Left cardiac atrium (tissue), 4 donors: ENCODE measurements at places on chromosomes 16 and 17.

DNA sequence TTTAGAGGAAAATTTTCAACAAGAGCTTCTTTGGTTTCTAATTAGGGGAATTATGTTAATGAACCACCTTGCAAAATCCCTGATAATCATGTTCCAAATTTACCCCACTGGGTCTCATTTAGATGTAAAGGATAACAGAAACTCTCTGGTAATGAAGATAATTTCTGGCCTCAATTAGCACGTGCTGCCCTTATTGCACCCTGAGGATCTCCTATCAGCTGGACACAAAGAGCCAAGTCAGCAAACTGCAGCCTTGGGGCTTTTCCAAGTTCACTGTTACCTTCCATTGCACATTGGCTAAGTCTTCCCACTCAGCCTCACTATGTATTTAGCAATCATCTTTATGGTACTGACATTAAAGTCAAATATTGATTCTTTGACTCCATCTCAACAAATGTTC, 78.1 kb downstream of the GP2 start:
- no peak for DNase-seq

DNA sequence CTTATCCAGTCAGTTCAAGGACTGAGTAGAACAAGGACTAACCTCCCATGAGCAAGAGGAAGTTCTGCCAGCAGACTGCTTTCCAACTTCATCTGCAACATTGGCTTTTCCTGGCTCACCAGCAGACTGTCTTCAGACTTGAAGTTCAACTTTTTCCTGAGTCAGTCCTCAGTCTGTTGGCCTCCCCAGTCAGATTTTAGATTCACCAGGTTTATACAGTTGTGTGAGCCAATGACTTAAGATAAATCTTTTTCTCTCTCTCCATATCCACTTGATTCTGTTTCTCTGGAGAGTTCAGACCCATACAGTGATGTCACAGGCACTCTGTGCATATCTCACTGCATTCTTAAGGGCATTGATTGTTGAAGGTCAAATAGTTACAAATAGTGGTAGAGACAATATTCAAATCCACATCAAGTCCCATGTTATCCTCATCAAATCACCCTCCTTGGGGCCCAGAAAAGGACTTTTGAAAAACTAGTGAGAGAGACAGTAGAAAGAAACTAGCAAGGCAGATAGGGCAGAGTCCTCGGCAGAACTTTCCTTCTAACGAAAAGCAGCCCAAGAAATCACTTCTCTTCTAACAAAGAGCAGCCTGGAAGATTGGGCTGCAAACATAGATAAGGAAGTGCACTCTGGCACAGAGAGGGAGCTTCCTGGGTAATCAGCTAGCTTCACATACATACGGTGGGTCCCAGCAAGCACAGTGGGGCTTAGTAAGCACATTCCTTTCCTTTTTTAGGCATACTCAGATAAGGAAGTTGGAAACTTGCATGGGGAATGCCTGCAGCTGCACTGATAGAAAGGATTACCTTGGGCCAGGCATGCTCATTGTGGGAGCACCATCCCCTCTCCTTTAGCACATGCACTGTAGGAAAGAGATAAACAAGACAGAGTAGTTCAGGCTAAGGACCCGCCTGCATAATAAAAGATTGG, 132.3 kb upstream of the FAM20A start:
- DNase-seq: peak; percentile 23

- DNase-seq: no peak
Measured at GRCh38 chr16:46687486-46687885, 1.5 kb downstream of the VPS35 start.

- no peak for DNase-seq
Measured at GRCh38 chr16:56339431-56340195, 85.7 kb downstream of the AMFR start.

DNA sequence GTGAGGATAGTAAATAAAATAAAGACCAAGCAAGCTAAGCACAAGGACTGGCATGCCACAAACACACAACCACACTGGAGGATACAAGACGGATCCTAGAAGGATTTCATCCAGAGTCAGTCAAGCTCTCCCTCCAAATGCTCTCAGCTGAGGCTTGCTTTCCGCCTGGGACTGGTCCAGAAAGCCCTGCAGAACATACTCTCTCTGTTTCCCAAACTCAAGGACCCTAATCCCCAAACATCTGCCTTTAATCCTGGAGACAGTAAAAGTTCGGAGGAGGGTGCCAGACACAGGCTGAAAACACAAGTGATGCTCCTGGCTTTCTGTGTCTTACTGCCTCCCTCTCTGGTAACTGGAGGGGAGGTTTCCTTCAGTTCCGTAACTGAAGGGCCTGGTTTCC, 5.3 kb upstream of the HSD11B2 start:
- DNase-seq: no peak

- DNase-seq: no peak
Measured at GRCh38 chr17:27940503-27941428, 47.6 kb upstream of the LYRM9 start.

GRCh38 chr16:75555213-75555706, 792 bp downstream of the TMEM231 start:
- peak; percentile 87 for DNase-seq

DNA sequence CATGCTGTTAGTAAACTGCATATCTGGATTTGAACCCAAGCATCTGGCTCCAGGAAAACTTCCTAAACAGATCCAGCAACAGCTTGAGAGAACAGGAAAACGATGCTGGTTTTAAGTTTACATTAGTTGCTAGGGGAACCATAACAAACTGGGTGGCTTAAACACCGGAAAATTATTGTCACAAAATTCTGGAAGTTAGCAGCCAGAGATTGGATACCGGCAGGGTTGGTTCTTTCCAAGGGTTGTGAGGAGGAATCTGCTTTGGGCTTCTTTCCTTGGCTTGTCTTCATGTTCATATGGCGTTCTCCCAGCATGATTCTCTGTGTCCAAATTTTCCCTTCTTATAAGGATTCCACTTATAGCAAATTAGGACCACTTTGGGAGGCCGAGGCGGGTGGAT, 276.9 kb upstream of the TOM1L1 start:
- DNase-seq: no peak

DNA sequence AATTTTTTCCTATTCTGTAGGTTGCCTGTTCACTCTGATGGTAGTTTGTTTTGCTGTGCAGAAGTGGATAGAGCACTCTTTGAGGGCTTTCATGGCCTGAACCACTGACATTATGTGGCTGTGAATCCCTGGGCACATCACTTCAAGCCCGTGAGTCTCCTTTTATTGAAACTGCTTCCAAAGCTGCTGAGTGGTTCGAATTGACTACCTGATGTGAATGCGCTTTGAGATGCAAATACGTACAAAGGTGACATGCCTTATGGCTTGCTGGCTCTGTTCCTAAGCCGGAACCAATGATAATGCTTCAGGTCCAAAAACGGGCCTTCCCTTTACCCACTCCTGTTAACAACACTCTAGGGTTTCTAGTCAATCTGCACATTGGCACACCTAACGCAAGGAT, 34.3 kb downstream of the ASPA start:
- no peak for DNase-seq

DNA sequence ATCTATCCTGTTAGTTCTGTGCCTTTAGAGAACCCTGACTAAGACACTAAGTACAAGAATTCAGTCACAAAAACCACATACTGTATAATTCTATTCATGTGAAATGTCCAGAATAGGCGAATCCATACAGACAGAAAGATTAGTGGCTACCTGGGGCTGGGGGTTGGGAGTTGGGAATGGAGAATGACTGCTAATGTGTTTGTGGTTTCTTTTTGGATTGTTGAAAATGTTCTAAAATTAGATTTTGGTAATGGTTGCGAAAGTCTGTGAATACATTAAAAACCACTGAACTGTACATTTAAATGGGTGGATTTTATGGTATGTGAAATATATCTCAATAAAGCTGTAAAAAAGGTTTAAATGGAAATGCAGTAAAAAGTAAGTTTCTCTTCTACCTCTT, 80.4 kb upstream of the AKTIP start:
- no peak for DNase-seq

GRCh38 chr16:11602321-11602720, 15.6 kb upstream of the LITAF start:
- DNase-seq: no peak

DNA sequence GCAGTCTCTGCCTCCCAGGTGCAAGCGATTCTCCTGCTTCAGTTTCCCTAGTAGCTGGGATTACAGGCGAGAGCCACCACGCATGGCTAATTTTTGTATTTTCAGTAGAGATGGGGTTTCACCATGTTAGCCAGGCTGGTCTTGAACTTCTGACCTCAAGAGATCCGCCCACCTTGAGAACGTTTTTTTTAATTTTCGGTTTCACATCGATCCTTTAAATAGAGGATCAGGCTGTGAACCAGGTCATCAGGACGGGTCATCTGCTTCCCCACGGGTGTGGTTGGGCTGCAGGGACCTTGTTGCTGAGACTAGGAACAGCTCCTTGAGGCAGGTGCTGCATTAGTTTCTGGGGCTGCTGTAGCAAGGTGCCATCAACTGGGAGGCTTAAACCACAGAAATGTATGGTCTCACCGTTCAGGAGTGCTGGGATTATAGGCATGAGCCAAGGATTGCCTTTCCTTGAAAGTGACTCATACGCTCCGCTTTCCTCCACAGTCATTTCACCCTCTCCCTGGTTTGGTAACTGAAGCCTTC, 7.9 kb upstream of the NAGPA start:
- DNase-seq: no peak

DNA sequence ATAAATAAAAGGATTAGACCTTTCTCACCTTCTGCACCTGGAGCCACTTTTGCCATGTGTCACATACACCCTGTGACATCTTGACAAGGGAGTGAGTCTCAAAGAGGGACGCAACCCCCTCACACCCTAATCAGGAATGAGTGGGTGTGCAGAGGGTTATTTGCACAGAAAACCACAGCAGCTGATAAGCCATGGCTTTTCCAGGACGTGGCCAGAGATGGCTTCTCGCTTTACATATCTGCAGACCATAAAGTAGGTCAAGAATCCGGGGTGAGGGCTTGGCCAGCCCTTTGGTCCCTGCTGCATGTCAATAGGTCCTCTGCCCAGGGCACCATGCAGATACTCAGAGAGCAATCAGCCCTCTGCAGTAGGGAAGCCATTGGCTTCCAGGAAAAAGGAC, 2.4 kb upstream of the CD300LF start:
- no peak for DNase-seq

DNA sequence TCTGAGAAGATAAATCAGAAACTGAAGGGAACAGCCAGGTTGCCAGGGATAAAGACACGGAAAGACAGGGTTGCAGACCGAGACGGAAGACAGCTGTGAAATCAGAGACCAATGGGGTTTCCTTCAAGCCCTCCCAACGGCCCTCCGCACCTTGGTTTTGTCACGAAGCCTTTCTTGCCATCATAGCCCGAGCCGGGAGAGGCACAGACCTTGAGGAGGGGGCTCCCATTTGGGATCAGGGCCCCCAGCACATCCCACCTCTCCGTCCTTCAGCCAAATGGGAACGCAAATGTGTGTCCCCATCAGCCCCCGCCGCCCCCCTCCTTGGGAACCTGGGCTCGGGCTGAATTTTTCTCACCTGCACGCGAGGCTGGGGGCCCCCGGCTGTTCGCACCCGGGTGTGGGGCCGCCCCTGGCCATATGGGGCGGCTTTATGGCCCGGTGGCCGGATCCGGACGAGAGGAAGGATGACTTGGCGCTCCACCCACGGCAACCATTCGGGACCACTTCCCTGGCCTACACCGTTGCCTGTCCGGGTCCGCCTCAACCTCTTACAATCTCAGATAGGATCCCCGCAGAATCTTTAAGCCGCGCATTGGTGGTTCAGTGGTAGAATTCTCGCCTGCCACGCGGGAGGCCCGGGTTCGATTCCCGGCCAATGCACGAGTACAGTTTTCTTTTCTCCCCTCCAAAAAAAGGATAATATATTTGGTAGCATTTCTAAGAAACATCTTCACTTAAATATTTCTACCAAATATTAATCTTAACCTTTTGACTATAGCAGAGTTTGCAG, 1.4 kb upstream of the HES7 start:
- peak; percentile 72 for DNase-seq

GRCh38 chr17:82961366-82962162, 117.8 kb upstream of the METRNL start:
- no peak for DNase-seq

GRCh38 chr17:61233991-61234750, 165.5 kb upstream of the TBX2 start:
- DNase-seq: no peak

DNA sequence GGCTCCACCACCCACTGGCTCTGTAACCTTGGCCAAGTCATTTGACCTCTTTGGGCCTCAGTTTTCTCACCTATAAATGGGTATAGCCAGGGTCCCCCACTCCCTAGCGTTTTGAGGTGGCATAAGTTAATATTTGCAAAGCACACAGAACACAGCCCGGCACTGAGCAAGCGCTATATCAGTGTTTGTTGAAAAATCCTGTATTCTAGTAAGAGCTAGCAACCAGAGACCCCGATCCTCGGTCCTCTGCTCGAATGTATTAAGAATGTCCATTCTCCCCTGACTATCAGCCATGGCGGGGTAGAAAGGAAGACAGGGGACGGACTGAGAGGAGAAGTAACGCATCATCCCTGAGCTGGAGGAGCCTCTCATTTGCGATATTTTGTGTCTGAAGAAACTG, 131.2 kb downstream of the IRF8 start:
- no peak for DNase-seq

- DNase-seq: peak; percentile 51
Measured at GRCh38 chr17:61414141-61414935, 14.7 kb downstream of the TBX2 start.

- peak; percentile 81 for DNase-seq
Measured at GRCh38 chr16:3020604-3021448, 658 bp downstream of the TNFRSF12A start.

GRCh38 chr16:87499189-87499486, 6.3 kb upstream of the ZCCHC14 start:
- no peak for DNase-seq

DNA sequence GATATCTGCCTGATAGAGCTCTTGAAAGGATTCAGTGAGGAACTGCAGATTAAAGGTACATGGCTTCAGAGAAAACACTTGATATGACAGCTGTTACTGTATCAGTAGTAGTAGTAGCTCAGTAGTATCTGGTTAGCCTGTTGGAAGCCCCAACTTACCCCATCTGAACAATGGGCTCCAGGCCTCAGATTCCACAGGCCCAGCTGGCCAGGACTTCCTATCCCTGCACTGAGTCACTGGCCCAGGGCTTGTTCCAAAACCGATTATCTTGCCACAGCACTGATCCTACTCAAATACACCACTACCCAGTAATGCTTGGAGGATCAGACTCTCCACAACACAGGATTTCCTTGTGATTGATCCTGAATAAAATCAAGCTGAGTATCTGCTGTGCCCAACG, 32.6 kb downstream of the DCUN1D3 start:
- DNase-seq: no peak

DNA sequence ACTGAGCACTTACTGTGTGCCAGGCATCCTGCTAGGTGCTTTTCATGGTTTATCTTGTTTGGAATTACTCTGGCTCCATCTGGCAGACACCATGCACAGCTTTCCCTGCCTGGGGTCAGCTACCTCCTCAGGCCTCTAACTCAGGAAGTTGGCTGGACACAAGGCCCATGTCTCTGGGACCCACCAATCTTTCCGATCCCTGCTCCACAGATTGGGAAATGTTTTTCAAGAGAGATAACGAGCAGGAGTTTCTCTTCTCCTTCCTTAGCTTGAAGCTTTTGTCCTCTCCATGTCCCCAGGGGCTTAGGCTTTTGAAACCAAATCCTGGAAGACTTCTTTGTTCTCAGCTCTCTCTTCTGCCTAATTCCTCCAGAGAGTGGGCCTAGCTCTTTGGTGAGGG, 11.5 kb upstream of the ELAC2 start:
- DNase-seq: no peak
